ENCODE measurements at places on chromosomes 2 and 18.

GRCh38 chr2:200220251-200220650 lies 86.2 kb upstream of the SPATS2L start:
- no peak overlapping the region for H3K4me3 ChIP-seq
- H3K27ac ChIP-seq: no peak overlapping the region
- H3K27me3 ChIP-seq: peaks cover 17% of the 10 kb centered on the region

DNA sequence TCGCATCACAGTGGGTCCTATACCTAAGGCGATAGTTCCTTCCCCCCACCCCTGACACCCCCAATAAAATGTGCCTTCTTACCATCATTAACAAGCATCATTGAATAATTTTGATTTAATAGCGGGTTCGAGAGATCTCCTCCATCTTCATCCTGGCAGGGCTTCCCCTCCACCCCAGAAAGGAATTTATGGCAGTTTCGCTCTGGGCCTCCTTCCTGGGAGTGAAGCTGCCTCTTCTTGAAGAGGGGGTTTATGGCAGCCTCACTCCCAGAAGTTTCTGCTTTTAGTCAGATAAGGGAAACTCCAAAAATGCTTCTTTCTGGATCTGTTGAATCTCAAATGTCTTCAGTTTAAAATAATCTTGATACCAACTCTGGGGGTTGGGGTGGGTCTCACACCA lies 45.7 kb downstream of the RRM2 start:
- peaks cover 7% of the 10 kb centered on the region for H3K4me1 ChIP-seq
- H3K27me3 ChIP-seq: no peaks in the 10 kb centered on the region
- H3K27ac ChIP-seq: no peak overlapping the region

DNA sequence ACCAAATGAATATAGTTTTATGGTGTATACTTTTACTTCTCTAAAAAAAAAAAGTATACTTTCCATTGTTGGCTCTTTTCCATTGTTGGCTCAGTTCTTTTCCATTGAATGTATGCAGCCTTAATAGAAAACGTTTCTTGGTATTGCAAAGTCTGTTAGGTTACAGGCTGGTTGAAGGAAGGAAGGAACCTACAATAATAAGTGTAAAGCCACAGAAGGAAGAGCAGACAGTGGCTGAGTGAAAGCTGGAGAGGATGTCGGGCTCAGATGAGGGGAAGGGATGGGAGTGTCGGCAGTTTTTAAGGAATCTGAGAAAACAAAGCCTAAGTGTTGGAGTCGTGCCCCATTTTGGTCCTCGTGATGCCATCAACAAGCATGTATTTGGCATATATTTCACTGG lies 6.8 kb downstream of the COPS8 start:
- DNase-seq: no peak
- no peak overlapping the region for H3K4me3 ChIP-seq
- H3K4me1 ChIP-seq: peaks cover 2% of the 10 kb centered on the region
- no peak overlapping the region for H3K27ac ChIP-seq
- H3K27me3 ChIP-seq: no peaks in the 10 kb centered on the region
- peaks cover 14% of the 10 kb centered on the region for H3K36me3 ChIP-seq

GRCh38 chr2:58574873-58575272 lies 333.7 kb upstream of the FANCL start:
- no peak overlapping the region for H3K4me3 ChIP-seq
- peaks cover 16% of the 10 kb centered on the region for H3K4me1 ChIP-seq
- no peak overlapping the region for H3K27ac ChIP-seq
- H3K27me3 ChIP-seq: peaks cover 3% of the 10 kb centered on the region
- H3K36me3 ChIP-seq: no peaks in the 10 kb centered on the region

GRCh38 chr2:67476809-67477790 lies 80.0 kb downstream of the ETAA1 start:
- no peak overlapping the region for H3K27ac ChIP-seq
- no peak for DNase-seq
- no peaks in the 10 kb centered on the region for H3K27me3 ChIP-seq
- H3K4me3 ChIP-seq: no peak overlapping the region
- H3K4me1 ChIP-seq: no peaks in the 10 kb centered on the region

DNA sequence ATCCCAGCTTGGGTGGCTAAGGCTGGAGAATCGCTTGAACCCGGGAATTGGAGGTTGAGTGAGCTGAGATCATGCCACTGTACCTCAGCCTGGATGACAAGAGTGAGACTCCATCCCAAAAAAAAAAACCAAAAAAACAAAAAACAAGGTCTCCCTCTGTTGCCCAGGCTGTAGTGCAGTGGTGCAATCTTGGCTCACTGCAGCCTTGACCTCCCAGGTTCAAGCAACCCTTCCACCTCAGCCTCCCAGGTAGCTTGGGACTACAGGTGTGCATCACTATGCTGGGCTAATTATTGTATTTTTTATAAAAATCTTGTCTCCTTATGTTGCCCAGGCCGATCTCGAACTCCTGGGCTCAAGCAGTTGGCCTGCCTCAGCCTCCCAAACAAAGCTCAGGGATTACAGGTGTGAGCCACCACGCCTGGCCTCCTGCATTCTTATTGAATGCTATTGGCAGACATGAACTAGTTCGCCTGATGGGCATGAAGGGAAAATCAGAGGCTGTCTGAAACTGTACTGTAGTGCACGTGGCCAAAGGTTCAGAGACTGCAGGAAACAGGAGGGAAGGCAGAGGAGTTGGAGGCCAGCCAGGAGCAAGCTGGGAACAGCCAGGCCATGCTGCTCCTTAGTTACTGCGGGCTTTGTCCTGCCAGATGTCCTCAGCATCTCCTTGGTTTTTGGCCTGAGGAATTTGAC lies 16.0 kb upstream of the ASXL2 start:
- no peak for DNase-seq
- no peaks in the 10 kb centered on the region for H3K36me3 ChIP-seq
- no peaks in the 10 kb centered on the region for H3K4me1 ChIP-seq
- H3K27me3 ChIP-seq: peaks cover 5% of the 10 kb centered on the region

- H3K27me3 ChIP-seq: no peaks in the 10 kb centered on the region
- H3K27ac ChIP-seq: no peak overlapping the region
- no peak for DNase-seq
- H3K4me3 ChIP-seq: no peak overlapping the region
- H3K4me1 ChIP-seq: no peaks in the 10 kb centered on the region
- no peaks in the 10 kb centered on the region for H3K36me3 ChIP-seq
Observed at GRCh38 chr2:146228466-146229058, 1616.3 kb upstream of the ACVR2A start.

DNA sequence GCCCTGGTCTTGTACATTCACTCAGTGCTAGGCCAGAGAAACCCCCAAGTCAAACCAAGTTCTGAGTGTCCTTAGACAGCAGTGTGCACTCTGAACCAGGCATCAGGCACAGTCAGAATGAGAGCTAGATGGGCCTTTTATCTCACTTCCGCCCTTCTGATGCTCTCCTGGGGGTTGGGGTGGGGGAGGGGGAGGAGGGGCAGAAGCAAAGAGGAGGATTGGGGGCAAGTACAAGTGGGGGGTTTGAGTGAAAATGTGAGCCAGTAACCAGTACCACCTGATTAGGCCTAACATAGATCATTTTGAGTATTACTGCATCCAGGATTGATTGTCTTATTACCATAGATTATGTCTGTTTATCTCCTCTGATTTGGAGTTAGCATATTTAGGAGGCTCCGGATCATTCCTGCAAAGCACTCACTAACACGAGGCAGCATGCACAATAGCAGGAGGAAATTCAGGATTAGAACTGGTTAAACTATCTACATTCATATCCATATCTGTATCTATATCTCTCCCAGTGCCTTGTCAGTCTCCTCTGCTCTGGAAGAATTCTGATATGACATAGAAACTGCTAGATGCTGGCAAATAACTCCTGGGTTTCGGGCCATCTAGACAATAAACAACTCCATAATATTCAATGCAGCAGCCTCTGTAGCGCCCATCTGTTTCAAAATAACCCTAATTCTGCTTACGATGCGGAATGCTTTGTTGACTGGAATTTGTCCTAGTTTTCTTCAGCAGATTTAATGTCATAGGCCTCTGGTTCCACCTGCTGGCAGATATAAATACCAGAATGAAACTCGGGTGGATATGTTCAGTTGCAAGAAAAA lies 149.1 kb downstream of the RHBDD1 start:
- H3K4me1 ChIP-seq: peaks cover 37% of the 10 kb centered on the region
- DNase-seq: peak; percentile 48
- no peaks in the 10 kb centered on the region for H3K27me3 ChIP-seq
- no peaks in the 10 kb centered on the region for H3K36me3 ChIP-seq
- peak overlapping the region; percentile 85 for H3K27ac ChIP-seq

All from activated CD4-positive, alpha-beta T cell treated with anti-CD3 and anti-CD28 coated beads, Interleukin-2, amount 10 ng/mL, durations not matched to agents 7 days and 5 days (primary cell).